ENCODE measurements at places on chromosomes 4 and X.

DNA sequence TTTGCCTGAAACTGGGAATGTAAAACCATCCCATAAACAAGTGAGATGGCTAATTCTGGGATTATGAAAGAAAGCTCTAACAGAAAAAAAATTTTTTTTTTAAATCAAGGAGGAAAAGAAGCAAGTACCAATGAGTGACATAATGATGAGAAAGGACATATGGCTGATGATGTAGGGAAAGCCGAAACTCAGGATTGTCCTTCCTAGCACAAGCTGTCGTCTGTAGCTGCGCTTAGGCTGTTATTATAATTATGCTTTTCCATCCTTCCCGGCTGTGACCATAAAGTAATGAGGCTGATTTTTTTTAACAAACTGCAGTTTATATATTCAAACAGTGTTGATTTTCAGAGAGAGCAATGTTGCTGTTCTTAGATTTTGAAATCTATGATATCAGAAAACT lies 209.8 kb upstream of the NOCT start:
- no peak for DNase-seq

DNA sequence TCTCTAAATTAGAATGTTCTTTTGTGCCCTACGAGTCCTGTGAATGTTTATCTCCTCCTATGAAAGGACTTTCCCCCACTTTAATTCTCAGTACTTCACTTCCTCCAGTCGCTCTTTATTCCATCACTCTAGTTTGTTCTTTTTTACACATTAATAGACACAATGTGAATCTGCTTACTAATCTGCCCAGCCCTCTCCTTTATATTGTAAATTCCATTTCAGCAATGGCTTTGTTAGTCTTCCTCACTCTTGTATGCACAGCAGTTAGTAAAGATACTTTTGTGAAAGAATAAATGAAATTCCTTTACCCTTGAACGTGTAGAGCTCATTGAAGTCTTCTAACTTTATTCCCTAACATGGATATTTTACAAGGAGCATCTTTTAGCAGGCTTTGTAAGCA lies 255.3 kb downstream of the GALNTL6 start:
- DNase-seq = no peak

DNA sequence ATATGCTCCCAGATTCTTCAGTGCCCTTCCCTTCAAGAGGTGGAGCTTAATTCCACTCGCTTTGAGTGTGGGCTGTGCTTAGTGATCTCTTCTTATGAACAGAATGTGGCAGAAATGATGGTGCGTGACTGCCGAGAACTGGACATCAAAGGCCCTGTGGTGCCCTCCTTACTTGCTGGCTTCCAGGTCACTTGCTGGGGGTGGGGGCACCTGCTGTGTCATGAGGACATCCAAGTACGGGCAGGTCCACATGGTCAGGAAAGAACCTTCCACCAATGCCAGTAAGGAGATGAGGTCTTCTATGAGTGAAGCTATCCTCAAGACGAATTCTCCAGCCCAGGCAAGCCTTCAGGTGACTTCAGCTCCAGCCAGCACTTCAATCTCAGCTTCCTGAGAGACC lies 95.8 kb downstream of the FAM53A start:
- DNase-seq = no peak

DNA sequence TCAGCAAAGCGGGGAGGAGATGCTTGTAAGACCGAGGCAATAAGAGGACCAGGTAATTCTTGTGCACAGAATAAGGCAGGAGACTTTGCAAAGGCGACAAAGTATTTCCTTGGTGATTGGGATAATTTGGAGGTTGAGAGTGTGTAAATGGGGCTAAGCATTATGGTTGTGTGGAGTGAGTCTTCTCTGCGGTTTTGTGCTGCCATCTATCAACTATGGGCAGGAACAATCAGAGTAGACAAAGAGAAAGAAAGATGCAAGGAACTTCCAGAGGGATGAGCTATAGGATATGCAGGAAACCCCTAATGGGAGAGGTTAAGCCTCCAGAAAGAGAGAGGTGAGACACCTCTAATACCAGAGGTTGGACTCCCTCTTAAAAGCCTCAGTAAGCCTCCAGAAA lies 339.8 kb downstream of the PAPSS1 start:
- DNase-seq = no peak

- DNase-seq = no peak
These were observed 134.1 kb downstream of the PJA1 start for GRCh38 chrX:69031181-69031580.

DNA sequence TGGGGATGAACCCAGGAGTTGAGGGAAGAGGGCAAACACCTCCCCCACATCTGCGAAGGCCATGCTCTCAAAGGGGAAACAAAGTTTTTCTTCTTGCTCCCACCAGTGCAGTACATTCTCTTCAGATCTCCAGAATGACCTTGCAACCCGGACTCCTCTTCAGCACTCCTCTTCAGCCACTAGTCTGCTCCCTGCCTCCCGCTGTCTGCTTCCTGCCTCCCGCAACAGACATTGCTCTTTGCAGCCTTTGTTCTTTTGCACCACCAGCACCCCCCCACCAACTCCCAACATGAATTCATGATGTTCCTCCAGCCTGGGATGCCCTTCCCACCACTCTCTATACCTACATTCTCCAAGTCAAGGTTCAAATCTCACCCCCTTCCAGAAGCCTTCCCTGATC lies 32.1 kb downstream of the UTP14A start:
- DNase-seq = no peak

Data from NCI-H748 treated with DMSO at 0.1 percent for 48 hours (cell line).